ENCODE measurements at places on chromosomes 16 and 17.

- no peak for DNase-seq
These were observed 16.5 kb downstream of the CNTNAP1 start for GRCh38 chr17:42698736-42699414.

DNA sequence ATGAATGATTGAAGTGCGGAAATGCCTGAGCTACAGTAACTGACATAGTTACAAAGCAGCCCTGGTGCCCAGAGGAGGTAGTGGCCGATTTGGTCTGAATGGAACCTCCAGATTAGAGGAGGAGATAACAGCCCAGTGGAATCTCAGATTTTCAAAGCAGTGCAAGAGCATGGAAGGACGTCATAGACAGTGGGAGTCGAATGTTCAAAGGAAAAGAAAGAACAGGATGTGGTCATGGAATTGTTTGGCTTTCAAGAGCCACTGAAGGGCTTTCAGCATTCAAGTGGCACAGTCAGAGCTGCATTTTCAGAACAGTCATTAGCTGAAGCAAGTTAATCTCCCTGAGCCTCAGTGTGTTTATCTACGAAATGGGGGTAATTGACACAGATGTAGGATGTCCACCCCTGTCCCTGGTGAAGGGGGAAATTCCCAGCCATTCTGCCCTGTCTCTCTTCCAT lies 104.6 kb upstream of the CACNG3 start:
- DNase-seq: no peak

DNA sequence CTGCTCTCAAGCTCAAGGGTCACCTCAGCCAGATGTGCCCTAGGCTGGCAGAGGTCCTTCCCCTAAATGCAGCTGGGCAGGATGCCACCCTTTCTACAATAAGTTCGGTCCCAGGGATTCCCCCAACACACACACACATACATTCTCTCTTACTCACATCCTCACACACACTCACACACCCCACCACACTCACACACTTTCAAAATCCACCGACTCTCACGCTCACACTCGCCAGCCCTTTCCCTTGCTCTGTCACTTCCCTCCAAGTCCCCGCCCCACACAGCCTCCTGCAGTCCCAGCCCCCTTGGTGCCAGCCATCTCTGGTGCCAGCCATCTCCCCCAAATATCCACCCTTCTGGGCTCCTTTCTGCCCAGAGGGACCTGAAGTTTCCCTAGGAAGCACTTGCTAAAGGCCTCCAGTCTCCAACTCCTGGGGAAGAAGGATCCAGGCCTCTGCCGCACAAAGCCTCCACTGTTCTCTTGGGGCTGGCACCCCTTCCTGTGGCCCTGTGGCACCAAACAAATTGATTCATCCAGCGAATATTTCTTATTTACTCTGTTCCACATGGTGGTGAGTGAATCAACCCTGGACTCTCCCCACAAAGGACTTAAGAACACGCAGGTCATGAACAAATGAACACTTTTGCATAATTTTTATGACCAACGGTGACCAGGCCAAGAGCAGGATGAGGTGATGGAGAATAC lies 3.8 kb upstream of the USP36 start:
- no peak for DNase-seq

DNA sequence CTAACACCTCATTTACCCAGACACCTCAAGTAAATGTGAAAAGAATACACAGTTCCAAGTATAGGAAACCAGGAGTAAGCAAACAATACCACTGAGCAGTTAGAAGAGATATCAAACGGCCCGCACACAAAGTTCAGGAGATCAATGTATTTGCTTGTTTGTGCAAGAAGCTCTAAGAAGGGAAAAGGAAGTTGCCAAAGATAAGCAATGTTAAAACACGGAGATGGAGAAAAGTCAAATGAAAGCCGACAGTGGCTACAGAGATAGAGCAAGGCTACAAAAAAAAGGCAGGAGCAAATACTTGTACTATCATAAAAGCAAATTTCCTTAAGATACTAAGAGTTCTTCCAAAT lies 29.5 kb downstream of the PSME3IP1 start:
- DNase-seq: no peak

DNA sequence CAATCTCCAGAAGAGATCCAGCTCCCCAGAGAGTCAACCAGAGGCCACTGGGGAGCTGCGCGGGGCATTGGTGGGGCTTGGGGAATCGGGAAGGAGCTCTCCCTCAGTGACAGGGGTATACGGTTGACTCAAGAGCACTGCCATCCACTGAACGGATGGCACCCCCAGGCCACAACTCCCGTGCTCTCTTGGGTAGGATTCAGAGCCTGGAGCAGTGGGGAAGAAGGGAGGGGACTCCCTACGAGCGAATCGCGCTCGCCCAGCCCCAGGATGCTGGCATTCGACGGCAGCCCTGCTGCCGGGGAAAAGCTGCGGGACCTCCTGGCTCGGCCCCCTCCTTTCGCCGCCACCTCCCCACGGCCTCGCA lies 473 bp upstream of the TPPP3 start:
- no peak for DNase-seq

DNA sequence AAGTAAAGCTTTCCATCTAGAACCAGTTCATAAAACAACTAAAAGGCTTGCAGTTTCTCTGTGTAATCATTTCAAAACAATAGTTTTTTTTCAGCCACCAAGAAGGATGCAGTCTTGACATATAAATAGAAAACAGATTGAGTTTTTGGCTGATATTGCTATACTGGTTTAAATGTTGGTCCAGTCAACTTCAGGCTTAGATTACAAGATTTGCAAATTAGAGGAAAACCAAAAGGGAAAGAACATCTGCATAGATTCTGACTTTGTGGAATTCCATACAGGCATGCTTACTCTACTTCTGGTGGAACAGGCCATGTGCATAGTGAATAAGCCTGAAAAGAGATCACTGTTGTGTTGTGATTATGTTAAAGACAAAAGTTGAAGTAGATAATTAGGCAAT lies 150.3 kb downstream of the BCAS3 start:
- DNase-seq: no peak

GRCh38 chr17:50337956-50338355 lies 8.0 kb upstream of the XYLT2 start:
- no peak for DNase-seq

DNA sequence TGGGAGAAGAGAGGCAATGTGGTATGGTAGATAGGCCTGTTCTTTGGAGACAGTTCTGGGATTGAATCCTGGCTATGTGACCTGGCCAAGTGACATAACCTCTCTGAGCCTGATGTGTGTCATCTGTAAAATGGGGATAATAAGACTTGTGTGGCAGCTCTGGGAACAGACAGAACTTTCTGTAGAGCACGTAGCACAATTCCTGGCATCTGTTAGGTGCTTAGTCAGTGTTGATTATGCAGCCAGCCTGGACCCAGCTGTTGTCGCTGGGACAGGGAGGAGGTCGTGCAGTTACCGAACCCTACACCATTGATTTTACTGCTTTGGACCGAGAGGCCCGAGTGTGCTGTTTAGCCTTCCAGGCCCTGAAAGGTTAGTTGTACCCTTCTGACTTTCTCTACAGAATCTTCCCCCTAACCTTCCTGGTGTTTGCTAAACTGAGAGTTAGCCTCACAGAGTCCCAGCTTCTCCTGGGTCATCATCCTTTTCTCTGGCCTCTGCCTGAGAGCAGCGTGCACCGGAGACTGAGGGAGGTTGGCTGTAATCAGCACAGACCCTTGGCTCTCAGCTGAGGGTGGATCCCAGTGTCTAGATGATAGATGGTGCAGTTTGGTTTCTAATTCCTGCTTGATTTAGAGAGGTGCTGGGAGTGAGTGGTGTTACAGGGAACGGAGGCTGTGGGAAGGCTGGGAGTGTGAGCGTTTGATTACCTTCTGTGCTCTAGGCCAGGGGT lies 31.9 kb downstream of the MSI2 start:
- no peak for DNase-seq

- DNase-seq: no peak
These were observed 13.3 kb upstream of the C1QL1 start for GRCh38 chr17:44981221-44981968.

- DNase-seq: no peak
These were observed 678.9 kb downstream of the WWOX start for GRCh38 chr16:78778101-78779004.

Measured in OCI-LY7 (cell line).